Hematopoietic multipotent progenitor cell treated with erythropoietin and hydrocortisone succinate and interleukin-3 and kit ligand, for 4 days (in vitro differentiated cells): ENCODE measurements at places on chromosomes 2 and 18.

DNA sequence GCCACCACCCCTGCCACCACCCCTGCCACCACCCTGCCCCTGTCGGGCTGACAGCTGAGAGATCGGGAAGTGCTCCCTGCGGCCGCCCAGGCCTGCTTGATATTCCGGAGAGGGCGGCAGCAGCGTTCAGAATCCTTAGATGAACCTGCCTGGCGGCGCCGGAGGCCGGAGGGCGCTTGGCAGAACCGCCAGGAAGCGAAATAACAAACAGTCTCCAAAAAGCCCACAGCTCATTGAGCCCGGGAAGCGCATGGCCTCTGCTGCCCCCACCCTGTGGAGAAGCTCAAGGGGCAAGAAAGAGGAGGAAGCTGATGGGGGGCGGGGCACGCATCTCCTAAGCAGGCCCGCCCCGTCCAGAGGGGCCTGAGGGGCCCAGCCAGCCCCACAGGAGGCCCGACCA, 92.2 kb upstream of the MBOAT2 start:
- peak; percentile 84 for DNase-seq

DNA sequence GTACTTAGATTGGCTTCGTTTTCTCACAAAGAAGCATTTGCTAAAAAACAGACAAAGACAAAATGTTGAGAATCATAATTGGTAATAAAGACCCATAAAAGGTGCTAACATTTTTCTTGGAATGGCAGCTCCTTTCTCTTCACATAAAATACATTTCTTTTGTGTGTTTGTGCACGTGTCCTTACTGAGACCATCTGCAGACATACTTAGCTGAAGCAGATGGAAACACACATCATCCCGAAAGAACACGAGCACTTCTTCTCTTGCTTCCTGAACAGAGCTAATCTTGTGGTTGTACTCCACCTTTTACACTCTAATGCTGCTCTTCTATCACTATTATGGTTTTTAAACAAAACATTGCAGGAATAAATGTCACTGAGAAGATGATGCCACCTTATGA, 142.5 kb downstream of the SPHKAP start:
- DNase-seq = no peak

DNA sequence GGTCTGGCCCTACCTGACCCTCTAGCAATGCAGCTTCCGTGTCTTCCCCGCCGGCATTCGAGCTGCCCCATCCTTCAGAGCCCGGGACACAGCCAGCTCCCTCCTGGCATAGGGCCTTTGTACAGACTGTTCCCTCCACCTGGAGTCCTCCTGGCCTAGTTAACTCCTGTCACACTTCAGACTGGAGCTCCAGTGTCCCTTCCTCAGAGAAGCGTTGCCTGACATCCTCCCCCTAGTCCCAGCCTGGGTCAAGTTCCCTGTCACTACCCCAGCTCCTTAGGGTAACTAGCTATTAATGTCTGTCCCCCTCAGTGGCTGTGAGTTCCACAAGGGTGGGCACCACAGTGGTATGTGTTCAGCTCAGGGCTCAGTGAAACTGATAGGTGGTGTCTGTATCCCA, 45.5 kb upstream of the LOXHD1 start:
- DNase-seq = no peak

GRCh38 chr2:179443180-179443579, 178.5 kb upstream of the SESTD1 start:
- DNase-seq = peak; percentile 22

DNA sequence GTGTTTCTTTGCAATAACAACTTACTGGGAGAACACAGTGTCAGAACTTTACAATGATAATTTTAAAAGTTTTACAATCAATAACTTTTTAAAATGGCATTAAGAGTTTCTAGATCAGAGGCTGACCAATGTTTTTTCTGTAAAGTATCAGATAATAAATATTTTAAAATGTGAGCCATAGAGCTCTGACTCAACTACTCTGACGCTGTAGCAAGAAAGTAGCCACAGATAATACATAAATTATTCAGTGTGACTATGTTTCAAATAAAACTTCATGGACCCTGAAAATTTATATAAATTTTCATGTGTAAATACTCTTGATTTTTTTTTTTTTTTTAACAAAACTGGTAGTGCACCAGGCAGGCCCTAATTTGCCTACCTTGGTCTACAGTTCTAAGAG, 77.4 kb downstream of the CUL3 start:
- DNase-seq = no peak

DNA sequence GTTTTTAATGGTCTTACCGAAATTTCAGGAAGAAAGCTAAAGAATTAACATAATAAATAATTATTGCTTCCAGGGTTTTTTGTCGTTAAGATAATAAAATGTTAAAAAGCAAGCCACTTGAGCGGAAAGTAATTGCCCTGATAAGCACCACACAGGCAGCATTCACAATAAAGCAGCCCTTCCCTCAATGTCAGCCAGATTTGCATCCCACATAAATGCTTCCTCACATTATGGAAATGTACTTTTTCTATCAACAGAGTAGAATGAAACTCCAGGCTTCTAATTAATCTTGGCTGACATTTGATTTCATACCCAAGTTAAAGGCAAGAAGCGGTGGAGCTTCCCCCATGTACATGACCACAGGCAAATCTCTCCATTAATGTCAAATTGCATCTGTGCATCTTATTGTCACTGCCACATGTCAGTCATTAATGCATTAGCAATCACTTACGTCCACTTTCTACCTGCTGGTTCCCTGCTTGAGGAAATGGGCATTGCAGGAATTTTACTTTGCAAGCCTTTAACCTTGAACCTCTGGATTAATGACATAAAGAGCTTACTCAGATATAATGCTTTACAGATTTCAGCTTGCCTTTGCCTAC, 26.2 kb downstream of the PTPRM start:
- no peak for DNase-seq

DNA sequence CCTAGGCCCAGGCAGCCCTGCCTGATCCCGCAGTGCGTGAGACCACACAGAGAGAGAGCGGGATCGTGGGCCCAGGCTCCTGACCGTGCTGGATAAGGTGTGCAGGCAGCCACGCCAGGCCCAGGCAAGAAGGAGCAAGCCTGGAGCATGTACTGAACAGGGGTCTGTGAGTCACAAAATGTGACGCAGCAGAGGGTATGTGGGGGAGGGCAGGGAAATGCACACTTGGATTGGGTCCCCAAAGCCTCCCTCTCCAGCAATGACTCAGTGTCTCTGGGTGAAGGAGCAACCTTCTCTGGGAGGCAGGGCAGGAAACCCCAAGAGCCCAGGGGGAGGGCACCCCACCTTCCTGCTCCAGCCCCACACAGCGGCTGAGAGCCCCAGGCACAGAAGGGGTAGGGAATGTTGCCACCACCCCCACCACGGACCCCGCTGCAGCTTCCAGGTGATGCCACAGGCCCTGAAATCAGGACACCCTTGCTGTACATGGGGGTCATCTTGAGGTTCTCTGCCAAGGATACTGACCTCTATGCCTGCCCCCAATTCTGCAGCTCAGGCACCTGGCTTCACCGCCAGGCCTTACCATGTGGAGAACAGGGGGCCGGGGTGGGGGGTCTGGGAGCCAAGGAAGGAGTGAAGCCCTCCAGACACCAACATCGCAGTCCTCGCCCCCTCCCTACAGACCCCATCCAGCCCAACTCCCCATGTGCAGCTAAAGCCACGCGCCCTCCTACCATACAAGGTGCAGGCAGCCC, 1.3 kb upstream of the GPC1 start:
- DNase-seq = no peak

DNA sequence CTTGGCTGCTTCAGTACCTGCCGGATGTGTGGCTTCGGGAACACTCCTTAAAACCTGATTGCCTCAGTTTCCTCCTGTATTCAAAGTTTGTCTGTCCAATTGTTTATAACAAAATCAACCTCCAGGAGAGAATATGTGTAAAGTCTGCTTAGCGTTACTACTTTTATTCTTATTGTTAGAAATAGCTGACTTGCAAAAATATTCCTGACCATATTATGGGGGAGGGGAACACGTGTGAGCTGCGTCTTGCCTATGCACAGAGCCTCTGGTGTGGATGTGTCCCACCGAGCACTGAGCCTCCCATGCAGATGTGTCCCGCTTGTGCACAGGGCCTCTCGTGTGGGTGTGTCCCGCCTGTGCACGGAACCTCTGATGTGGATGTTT, 82.5 kb downstream of the DCDC2C start:
- no peak for DNase-seq

DNA sequence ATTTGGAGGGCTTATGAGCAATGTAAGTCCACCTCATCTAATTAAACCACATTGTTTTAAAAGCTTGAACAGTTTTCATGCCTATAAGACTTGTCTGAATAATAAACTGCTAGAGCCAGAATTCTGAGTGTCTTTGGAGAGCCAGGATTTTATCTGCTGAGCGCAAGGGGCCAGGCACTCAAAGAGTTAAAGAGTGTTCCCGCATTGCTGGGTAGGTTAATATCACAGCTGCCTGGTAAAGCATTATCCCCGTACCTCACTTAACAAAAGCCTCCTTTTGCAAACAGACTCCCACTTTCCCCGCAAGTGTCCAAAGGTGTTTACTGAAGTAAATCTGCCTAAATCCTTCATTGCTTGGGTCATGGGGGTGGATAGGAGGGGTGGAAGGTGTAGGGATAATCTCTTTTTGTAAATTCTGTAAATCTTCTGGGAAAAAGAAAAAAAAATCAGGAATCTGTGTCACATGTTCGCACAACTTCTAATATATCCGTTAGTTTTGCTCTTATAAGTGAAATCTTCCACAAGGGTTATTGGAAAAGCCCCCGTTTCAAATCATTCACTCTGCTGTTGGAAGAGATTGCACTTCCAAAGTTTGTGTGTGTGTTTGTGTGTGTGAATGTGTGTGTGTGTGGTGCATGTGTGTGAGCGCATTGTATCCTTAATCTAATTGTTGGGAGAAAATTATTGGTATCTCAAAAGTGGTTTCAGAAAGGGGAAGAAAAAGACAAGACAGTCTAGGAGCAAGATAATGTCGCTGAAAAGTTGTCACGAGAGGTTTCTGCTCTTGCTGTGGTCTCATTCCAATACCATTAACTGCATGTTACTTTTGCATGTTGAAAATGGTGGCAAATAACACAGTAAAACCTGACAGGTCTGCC, 10.7 kb downstream of the ZEB2 start:
- peak; percentile 85 for DNase-seq

- DNase-seq = no peak
Observed at GRCh38 chr2:135800513-135801460, 36.2 kb downstream of the LCT start.

GRCh38 chr2:219483451-219484342, 15.0 kb upstream of the GMPPA start:
- DNase-seq = no peak

GRCh38 chr2:182593394-182593975, 122.6 kb upstream of the DNAJC10 start:
- no peak for DNase-seq

GRCh38 chr2:231181860-231182512, 16.4 kb upstream of the ARMC9 start:
- DNase-seq = peak; percentile 76

- peak; percentile 28 for DNase-seq
Observed at GRCh38 chr2:8204711-8205110, 477.1 kb upstream of the ID2 start.

DNA sequence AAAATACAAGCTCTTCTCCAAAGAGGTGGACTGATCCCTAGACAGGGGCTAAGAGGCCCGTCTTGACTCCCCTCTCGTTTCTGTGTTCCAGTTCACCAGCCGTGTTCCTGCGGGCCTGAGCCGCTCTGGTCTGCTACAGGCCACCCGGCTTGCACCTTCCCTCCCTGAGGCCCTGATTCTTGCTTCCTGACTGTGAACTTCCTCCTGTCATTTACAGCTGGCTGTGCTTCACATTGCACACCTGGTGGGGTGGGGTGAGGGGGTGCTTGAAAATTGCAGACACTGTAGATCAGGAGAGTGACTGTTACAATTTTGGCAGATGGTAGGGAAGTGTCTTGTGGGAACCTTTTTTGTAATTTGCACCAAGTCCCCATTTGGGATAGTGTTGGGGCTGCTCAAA, 64.4 kb downstream of the TSN start:
- no peak for DNase-seq
